Keratinocyte (primary cell): ENCODE measurements at places on chromosomes 1 and 21.

- DNase-seq: no peak
These were observed 24.5 kb downstream of the TMPRSS2 start for GRCh38 chr21:41483415-41483814.

DNA sequence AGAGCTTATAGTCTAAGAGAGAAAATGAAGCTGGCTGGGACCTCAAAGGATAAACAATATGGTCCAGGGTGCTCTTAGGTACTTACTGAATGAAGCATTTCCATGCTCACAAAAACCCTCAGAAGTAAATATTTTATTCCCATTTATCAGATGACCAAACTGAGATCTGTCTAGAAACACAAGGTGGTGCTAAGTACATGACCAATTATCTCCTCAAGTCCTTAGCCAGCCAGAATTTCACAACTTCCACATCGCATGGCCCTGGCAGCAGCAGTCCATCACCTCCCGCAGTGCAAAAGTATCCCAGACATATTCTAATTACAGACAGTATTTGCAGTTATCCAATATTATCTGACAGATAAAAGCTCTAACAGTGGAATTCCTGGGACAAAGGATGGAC lies 321.7 kb upstream of the PROX1 start:
- no peak for DNase-seq

- no peak for DNase-seq
These were observed 143.5 kb downstream of the DMRTA2 start for GRCh38 chr1:50279622-50280330.

- no peak for DNase-seq
These were observed 1.1 kb downstream of the CTPS1 start for GRCh38 chr1:40980453-40981121.

DNA sequence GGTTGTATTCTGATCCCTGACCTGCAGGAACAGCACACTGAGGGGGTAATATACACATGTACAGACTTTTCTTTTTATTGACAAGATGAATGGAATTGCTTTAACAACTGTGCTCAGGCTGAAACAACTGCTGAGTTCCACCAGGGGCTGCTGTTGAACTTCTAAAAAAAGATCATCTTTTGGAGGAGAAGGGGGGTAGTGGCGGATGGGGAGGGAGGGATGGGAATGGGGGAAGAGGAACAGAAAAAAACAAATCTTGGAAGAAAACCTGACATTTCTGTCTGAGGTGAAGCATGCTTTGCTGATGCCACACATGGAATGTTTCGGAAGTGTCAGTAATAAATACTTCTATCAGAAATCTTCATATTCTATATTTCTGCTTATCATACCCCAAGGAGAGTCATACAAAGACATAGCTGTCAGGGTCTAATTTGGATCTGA lies 75.0 kb downstream of the RWDD3 start:
- no peak for DNase-seq

DNA sequence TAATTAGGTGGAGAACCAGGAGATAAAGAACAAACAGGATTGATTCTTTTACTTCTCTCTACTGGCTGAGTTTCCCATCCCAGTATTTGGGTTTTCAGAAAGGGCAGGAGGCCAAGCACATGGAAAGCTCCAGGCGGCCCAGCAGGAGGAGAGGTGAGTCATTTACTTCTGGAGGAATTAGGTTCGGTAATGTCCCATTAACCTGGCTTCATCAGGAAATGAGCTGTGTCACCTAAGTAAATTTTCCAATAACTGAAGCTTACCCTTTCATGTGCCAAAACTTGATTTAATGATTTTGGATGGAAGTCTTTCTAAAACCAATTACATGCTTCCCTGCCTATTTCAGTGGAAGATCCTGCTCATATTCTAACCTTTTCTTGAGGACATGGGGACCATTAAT lies 257.6 kb upstream of the USP24 start:
- DNase-seq: no peak

DNA sequence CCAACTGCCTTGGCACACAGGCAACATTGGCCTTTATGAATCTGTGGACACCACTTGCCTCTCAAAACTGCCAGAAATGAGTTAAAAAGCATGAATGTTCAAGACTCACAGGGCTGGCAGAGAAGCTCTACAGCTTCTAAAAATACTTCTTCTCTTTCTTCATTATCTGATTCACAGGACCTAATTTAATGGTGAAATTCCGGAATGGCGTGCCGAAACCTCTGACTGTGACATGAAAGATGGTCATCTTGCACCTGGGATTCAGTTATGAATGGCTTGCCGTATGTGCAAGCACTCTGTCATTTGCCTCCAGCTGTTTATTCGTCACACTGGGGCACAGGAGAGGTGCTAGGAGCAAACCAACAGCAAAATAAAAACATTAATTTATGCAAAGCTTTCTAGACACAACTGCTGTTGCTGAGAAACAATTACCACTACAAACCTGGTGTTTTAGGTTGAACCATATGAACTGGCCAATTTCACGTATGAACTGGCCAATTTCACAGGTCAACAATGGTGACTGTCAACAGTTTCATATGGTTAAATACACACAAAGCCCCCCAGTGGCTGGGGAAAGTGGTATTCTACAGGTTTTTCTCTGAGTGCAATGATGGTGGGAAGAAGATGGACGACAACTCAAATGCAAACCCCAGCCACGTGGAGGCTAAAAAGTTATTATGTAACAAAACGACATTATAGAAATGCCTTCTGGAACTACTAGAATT lies 648.3 kb downstream of the KIF26B start:
- DNase-seq: no peak

DNA sequence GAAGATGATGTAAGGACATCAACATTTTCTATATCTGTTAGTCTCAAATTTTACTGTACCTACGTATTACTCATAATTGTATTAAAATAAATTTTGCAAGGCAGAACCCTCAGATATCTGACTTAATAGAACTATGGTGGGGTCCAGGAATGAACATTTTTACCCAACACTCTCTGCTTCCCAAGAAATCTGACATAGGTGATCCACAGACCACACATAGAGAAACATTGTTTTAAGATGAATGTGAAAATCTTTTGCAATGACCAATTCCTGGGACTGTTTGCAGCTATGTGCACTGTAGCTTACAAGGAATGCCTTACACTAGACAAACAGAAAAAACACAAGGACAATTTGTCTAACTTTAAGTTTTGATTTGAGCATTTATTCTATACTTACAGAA lies 645.6 kb upstream of the ADGRL2 start:
- no peak for DNase-seq

GRCh38 chr1:118459871-118460270 lies 274.8 kb upstream of the SPAG17 start:
- DNase-seq: no peak

GRCh38 chr1:9629445-9630201 lies 21.9 kb upstream of the PIK3CD start:
- no peak for DNase-seq

GRCh38 chr1:234838182-234838581 lies 228.2 kb upstream of the IRF2BP2 start:
- DNase-seq: no peak

DNA sequence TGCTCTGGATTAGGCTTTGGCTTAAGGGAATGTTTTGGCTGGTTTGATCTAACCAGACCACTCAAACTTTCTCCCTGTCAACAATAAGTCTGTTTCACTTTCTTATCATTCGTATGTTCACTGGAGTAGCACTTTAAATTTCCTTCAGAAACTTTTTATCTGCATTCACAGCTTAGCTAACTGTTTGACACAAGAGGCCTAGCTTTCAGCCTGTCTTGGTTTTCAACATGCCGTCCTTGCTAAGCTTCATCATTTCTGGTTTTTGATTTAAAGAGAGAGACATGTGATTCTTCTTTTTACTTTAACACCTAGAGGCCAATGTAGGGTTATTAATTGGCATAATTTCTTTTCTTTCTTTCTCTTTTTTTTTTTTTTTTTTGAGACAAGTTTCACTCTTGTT lies 14.9 kb upstream of the CYB5R1 start:
- no peak for DNase-seq

- DNase-seq: no peak
These were observed at the start of gene RBM11 for GRCh38 chr21:14215971-14216641. Gene RBM11 (plus strand): TSS chr21:14216157. CDS start chr21:14216187, 30 bp downstream.

- DNase-seq: no peak
These were observed 231.3 kb downstream of the ADGRL2 start for GRCh38 chr1:82032068-82032467.

- DNase-seq: no peak
These were observed 2.4 kb upstream of the KRTAP10-11 start for GRCh38 chr21:44643741-44644310.

DNA sequence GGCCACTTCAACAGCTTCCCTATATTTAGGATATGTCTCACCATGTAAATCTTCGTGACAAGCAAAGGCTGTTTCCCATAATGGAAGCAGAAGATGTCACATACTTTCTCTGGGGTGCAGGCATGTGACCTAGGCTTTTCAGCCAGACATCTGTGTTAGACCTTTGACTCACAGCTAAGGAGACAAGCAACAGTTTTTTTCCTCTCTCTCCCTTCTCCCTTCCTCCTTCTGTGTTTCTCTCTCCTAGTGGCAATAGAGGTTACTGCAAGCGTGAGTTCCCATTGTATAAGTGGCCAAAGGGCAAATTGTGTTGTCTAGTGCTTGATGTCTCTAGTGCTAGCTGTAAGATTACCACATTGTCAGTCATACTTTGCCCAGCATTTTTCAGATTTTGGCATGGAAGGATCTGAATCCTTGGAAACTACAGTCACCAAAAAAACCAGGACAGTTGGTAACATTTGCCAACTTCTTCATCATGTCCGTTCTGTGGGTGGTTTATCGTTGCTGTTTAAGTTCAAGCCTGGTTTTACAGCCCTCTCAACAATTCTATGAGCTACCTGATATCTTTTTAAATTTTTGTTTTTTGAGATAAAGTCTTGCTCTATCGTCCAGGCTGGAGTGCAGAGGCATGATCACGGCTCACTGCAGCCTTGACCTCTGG lies 44.4 kb upstream of the RABGAP1L start:
- DNase-seq: peak; percentile 5
